ENCODE measurements at places on chromosomes 13 and 19.

DNA sequence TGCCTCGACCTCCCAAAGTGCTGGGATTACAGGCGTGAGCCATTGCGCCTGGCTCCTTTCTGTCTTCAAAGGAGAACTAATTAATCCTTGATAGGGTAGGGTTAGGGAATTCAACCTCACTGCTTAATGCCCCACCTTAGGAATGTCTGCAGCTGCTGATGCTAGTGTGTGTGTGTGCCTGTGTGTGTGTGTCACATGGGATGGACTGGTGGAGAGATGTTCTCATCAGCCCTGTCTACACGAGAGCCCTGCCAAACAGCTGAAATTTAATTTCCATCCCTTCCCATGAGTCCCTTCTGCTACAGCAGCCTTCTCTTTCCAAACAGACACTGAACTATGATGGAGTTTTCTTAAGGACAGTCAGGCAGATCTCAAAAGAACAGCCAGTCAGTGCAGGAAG lies 46.5 kb upstream of the CLDN10 start:
- no peak for DNase-seq

- no peak for DNase-seq
Measured at GRCh38 chr13:51255556-51255955, 33.4 kb downstream of the FAM124A start.

DNA sequence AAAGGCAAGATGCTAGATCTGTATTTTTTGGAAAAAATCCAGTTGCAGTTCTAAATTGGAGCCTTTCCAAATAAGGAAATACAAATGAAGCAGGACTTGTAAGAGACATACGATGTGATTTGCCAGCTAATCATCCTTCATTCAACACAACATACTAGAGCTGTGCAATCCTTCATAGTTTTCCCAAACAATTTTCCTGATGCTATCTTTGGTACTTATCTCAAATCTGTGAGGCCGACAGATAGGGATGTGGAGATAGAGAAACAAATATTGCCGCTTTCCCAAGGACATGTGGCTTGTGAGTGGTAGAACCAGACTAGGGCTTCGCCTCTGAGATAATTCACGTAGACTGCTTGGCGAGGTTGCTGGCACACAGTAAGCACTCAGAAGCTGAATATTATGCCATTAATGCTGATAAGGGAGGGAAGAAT lies 176.6 kb downstream of the LMO7 start:
- DNase-seq: no peak

GRCh38 chr13:40232311-40233040 lies 434.0 kb downstream of the FOXO1 start:
- DNase-seq: no peak

- DNase-seq: no peak
Measured at GRCh38 chr13:67043901-67044300, 186.2 kb downstream of the PCDH9 start.
